ENCODE measurements at places on chromosomes 1 and 21. TPM values are rescaled to one million over a fixed set of nuclear protein-coding genes. Genes with fewer than 3 reads are reported as not detected.

GRCh38 chr1:47758341-47759250 lies 238.6 kb downstream of the TRABD2B start:
- no peaks in the 10 kb centered on the region for H3K4me1 ChIP-seq
- no peaks in the 10 kb centered on the region for H3K36me3 ChIP-seq
- peaks cover 4% of the 10 kb centered on the region for H3K27me3 ChIP-seq
- no peak overlapping the region for H3K27ac ChIP-seq
- no peak for DNase-seq

The CALML6 gene
- total RNA-seq = 5.2 TPM

GRCh38 chr1:205301842-205302588 lies 19.5 kb downstream of the NUAK2 start:
- peaks cover 24% of the 10 kb centered on the region for H3K4me1 ChIP-seq
- H3K27me3 ChIP-seq = peaks cover under 1% of the 10 kb centered on the region
- no peak overlapping the region for H3K27ac ChIP-seq

GRCh38 chr1:21514245-21514644 lies 5.0 kb downstream of the ALPL start:
- no peaks in the 10 kb centered on the region for H3K36me3 ChIP-seq
- no peak overlapping the region for H3K27ac ChIP-seq
- no peak for DNase-seq
- H3K27me3 ChIP-seq = peaks cover 6% of the 10 kb centered on the region

The CFAP126 gene
- not detected for total RNA-seq

The LDLRAD2 gene
- total RNA-seq = not detected

DNA sequence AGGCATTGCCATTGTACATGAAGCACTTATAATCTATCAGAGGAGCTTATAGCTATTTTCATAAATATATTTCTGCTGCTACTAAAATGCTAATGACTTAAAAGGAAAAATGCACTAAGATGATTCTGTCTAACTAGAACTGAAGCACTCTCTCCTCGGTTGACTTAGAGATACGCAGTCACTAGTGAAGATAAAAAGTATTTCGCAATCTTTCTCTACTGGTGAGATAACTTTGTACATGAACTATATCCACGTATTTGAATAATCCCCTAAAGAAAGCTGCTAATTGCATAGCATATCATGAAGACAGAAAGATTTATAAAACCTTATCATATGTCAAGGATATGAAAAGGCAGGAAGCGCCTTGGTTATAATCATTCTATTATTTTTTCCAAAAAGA lies 658.1 kb upstream of the PRMT6 start:
- H3K27me3 ChIP-seq = peaks cover 5% of the 10 kb centered on the region
- no peak for DNase-seq
- no peak overlapping the region for H3K27ac ChIP-seq
- no peaks in the 10 kb centered on the region for H3K36me3 ChIP-seq
- H3K4me1 ChIP-seq = peaks cover 23% of the 10 kb centered on the region
